ENCODE measurements at places on chromosomes 3 and 15. TPM values are rescaled to one million over a fixed set of nuclear protein-coding genes. Genes with fewer than 3 reads are reported as not detected.

- DNase-seq, result no peak
Measured at GRCh38 chr3:190306513-190307163, 15.6 kb downstream of the CLDN1 start.

DNA sequence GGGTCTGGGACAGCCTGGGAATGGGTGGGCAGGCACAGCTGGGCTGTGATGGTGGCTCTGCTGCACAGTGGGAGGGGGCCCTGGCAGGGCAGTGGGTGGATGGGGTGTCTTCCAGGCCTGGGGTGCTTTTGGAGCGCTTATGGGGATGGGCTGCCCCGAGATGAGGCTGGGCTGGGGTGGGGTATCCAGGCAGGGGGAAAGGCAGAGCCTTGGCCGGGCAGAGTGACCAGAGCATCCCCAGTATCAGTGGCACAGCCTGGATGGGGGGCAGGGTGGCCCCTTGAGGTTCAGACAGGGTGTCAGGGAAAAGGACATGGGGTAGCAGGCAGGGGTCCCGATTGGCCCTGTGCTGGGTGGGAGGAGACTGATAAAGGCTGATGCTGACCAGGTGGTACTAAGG, 26.6 kb downstream of the HDAC11 start:
- DNase-seq, result no peak

Gene GUCA1C
- not detected for polyA plus RNA-seq

Gene LRRC34
- 3.3 TPM for polyA plus RNA-seq

Gene DAPK2
- 5.1 TPM for polyA plus RNA-seq

Data from hindlimb muscle (tissue), 1 donor.